Astrocyte (in vitro differentiated cells and primary cell): ENCODE measurements at places on chromosomes 7 and 10.

GRCh38 chr7:30162622-30163124 is 27.9 kb downstream of the MTURN start:
- peak; percentile 70 for DNase-seq

- no peak for DNase-seq
Measured at GRCh38 chr7:108027239-108027638, 24.3 kb upstream of the LAMB1 start.

DNA sequence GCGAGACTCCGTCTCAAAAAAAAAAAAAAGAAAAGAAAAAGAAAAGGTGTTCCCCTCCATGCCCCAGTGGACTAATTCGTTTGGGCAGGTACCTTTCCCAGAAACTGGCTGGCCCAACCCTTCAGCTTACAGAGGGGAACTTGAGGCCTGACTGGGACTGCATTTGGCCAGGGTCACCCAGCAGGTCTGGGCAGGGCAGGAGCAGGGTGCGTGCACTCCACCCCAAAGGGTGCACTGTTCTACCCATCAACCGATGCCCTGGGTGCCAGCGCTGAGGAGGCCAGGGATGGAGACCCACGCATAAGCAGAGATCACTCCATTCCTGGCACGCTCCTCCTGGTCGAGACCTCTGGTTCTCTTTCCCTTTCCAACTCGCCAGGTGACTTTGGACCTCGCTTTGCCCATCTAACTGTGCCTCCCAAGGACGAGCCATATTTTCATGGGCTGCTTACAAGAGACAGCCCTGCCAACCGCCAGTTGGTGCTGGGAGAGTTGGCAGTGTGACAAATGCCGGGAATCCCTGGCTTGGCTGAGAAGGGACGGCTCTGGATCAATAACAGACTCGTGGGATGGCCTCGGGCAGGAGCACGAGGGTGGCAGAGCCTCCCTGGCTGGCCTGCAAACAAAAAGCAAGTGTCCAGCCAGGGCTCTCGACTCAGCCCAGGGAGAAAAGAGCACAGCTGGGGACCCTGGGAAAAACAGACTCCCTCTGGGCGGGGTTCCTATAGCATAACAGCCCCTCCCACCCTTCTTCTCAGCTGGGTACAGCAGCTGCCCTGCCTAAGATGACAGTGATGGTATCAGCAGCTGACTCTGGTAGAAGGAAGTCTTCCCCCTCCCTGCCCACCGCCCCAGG is 7.9 kb downstream of the HSPB1 start:
- no peak for DNase-seq

DNA sequence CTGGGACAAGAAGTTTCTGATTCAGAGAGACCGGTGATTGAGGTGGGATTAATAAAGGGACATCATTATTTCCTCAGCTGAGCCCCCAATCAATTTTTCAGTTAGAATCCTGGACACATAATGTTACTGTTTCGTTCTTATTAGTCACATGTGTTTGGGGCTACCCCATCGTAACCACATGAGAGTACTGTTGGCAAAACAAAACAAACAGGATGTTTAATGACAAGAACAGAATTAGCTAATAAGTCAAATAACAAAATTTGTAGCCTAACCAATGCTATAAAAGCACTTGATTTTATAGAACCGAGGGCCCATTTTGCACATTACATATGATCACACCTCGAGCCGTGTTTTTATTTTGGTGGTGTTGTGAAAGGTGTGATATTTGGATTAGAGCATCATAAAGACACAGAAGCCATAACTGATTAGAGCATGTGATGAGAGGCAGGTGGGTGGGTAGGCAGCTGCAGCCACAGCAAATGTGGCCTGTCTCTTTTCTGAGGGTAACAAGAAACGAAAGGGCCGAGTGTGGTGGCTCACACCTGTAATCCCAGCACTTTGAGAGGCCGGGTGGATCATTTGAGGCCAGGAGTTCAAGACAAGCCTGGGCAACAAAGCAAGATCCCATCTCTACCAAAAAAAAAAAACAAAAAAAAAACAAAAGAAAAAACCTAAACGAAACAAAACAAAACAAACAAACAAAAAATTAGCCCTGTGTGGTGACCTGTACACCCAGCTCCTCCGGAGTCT is 1.8 kb upstream of the VWC2 start:
- no peak for DNase-seq

- no peak for DNase-seq
Measured at GRCh38 chr7:110595694-110596093, 495.2 kb upstream of the LRRN3 start.

- DNase-seq: no peak
Measured at GRCh38 chr10:30553626-30554439, 75.7 kb downstream of the LYZL2 start.

DNA sequence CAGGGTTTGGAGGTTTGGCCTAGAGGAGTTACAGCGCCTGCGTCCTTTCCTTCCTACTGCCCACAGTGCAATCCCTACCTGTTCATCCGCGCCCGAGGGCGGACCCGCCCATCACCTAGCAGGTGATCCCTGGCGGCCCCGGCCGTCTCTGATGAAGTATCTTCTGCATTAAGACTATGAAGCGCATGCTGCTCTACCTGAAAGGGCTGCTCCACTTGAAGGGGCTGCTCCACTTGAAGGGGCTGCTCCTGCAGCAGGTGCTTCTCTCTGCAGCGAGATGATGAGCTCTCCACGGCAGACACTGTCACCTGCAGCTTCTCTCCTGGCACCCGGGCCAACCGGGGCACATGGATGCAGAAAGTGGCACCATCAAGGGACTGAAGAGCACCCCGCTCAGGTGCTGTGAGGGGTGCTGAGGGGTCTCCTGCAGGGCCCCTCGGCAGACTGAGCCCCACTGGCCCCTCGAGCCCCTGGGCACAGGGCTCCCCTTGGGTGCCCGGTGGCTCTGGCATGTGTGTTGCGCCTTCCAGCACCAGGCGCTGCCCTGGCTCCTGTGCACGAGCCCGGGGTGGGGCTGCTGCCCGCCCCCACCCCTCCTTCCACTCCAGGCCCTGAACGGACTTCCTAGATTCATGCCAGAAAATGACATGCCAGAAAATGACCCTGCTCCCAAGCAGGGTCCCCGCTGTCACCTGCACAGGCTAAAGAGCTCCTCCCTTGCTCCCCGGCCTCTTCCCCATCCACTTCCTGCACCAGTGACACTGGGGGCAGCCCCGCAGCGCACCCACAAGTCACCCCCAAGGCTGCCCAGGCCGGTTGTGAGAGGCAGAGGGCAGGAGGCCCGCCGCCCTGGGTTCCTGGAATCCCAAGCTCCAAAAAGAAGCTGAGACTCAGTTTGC is 29.4 kb downstream of the WDR86 start:
- DNase-seq: no peak

DNA sequence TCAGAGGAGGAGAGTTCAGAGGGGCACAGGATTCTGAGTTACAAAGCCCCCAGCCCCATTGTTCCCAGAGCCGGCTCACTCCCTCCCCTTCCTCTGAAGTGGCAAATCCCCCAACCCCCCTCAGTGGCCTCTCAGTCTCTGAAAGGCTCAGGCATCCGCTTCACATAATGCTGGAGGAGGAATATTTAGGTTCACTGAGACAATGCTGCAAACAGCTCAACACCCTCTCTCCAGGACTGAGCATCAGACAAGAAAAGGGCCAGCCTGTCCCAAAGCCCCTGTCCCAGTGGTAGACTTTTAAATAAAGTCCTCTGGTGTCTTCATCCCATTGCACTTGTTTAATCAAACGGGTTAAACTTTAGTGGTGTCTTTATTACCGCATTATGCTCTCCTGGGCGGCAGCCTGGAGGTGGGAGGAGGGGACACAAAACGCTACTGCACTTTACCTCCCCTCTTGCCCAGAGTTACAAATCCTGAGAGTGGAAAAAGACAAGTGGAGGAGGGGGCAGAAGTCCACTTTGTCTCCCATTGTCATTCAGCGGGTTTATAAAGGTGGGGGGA is 257.9 kb downstream of the FGFR2 start:
- no peak for DNase-seq

DNA sequence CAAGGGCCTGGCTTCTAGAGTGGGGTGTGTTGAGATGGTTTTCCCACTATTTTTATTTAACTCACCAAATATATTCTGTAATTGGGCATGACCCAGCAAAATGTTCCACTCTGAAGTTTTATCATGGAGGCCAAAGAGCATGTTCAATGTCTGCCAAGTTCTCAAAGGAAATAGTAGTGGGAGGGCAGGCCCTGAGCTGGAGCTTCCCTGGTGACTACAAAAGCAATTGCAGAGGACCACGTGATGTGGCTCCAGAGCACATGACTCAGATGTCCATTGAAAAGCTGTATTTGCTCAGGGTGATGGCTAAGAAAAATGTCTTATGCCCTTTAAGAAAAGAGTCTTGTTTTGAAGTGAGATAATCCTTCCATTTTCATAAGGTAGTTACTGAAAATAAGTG is 1024.8 kb downstream of the LRMDA start:
- no peak for DNase-seq

DNA sequence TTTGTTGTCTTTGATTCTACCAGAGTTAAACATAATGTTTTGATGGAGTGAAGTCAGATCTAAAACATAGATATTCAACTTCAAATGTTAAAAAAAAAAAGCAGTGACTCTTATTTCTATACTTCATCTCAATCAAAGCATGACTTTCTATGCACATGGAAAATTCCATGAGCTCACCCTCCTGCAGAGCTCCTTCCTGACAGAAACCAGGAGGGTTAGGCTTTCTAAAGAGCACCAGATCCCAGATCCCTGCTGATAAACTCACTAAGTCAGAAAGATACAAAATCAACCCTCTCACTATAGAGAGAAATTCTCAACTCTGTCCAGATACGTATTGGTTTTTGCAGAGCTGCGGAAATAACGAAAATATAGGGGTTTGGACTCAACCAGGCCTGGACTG is 122.6 kb downstream of the FAM107B start:
- DNase-seq: no peak

GRCh38 chr10:62619413-62619738 is 185.1 kb upstream of the ADO start:
- DNase-seq: peak; percentile 57
